ENCODE measurements at places on chromosomes 1 and 21.
A peak's percentile ranks its signal among the peaks of the same experiment; 100 is the strongest.

- peak; percentile 72 for DNase-seq
Observed at GRCh38 chr1:26378088-26378878, 5.7 kb upstream of the ZNF683 start.

GRCh38 chr1:218330043-218330623 is 15.0 kb upstream of the TGFB2 start:
- DNase-seq, result no peak

DNA sequence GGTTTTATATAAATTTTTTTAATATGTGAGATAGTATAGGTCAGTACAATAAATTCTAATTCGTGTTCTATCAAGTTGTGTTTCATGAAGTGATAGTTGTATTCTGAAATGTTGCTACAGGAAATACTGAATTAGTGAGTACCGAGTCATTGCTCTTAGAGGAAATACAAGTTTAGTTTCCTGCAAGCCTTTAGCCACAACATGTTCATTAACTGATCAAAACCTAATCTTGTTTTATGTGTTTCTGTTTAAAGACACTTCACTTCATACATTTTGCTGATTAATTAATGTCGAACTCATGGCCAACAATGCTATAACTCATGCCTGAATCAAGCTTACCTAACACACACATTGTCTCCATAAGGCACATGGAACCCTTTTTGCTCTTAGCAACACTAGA is 43.6 kb downstream of the LRRC7 start:
- DNase-seq, result no peak

- DNase-seq, result no peak
Observed at GRCh38 chr1:166952002-166952746, 23.2 kb downstream of the ILDR2 start.

DNA sequence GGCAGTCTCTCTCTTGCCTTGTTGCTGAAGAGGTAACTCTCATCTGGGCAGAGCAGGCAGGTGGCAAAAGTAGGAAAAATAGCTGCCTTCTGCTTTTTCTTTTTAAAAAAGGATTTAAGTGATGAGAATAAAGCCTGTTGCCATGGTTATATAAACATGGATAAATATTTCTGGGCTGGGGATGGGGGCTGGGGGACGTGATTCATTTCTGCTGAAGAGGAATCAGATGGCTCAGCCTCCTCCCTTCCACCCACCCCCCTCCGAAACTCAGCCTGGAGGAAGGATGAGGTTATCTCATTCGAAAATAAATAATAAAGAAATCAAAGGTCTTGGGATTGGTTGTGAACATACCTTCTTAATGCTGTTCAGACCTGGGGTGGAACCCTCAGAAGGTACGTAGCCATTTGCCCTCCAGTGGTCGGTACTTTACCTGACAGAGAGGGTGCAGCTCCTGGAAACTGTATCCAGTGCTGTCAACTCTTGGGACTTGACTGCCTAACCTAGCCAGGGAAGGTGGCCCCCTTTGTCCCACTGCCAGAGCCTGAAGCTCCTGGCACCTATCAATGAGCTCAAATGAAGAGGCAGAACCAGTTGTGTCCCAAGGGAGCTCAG is 3.8 kb upstream of the INKA2 start:
- DNase-seq, result no peak

- DNase-seq, result no peak
Observed at GRCh38 chr1:203644191-203644590, 17.6 kb downstream of the ATP2B4 start.

Data from activated CD4-positive, alpha-beta T cell treated with anti-CD3 and anti-CD28 coated beads for 48 hours (primary cell).